ENCODE measurements at places on chromosomes 2 and 18.

- DNase-seq = no peak
Observed at GRCh38 chr18:35905436-35905835, 67.0 kb upstream of the RMP24 start.

- no peak for DNase-seq
Observed at GRCh38 chr2:7264791-7265190, 347.6 kb downstream of the RNF144A start.

DNA sequence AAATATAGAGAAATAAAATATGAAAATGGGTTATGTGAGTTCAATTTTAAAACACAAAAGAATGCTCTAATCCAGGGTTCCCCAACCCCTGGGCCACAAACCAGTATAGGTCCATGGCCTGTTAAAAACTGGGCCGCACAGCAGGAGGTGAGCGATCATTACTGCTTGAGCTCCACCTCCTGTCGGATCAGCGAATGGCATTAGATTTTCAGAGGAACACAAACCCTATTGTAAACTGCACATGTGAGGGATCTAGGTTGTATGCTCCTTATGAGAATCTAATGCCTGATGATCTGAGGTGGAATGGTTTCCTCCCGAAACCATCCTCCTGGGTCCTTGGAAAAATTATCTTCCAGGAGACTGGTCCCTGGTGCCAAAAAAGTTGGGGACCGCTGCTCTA, 34.7 kb downstream of the TTR start:
- DNase-seq = no peak

DNA sequence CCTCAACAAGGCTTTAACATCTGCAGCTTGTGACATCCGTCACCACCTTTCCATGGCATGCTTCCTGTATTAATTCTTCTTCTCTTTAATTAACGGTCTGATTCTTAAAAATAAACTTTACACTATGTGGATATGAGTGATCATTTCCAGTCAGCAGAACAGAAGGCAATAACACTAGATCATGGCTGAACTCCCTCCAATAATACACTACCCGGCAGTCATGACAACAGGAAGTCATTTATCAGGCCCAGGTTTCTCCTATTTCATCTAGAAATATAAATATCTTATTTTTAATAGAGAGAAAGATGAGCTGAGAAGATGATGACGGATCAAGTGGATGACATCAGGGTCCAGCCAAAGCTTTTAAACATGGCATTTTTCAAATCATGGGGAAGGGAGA, 792.2 kb downstream of the SLC4A3 start:
- DNase-seq = no peak

DNA sequence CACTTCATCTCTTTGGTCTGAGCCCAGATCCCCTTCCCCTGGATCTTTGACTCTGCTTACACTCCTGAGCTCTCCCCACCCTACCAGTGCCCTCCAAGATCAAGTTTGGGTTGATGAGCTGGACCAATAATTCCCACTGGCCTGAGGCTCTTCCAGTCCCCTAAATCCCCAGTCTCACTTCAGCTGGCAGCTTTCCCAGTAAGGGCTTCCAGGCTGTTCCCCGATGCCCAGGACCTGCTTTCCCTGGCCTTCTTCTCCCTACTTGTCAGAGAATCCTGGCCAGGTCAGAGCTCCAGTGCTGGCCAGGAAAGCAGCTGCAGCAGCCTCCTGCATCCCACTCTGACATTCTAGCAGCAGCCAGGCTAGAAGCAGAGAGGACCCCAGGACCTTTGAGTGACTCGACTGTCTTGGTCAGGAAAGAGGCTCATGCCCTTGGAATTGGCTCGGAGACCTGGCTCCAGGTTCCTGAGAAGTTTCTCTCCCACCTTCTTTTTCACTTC, 3.5 kb downstream of the WNT6 start:
- DNase-seq = no peak

DNA sequence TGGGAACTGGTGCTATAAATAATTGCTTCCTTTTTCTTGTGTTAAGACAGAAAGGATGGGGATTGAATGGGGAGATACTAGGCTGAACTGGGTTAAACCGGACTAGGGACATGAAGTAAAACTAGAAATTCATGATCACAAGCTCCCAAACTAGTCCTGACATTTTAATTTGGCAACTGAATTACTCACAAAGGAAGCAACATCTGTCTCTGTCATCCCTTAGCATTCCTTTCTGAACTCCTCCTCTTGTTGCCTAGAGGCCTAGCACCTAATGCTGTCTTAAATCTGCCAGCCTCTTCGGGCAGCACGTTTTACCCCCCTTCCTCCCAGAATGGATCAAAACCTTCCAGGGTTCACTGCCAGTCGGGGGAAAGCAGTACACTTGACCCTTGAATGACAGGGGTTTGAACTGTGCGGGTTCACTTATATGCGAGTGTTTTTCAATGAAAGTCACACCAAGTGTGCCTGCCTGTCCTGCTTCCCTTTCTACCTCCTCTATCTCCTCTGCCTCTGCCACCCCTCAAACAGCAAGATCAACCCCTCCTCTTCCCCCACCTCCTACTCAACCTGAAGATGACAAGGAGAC, 8.2 kb downstream of the KCTD1 start:
- peak; percentile 65 for DNase-seq

DNA sequence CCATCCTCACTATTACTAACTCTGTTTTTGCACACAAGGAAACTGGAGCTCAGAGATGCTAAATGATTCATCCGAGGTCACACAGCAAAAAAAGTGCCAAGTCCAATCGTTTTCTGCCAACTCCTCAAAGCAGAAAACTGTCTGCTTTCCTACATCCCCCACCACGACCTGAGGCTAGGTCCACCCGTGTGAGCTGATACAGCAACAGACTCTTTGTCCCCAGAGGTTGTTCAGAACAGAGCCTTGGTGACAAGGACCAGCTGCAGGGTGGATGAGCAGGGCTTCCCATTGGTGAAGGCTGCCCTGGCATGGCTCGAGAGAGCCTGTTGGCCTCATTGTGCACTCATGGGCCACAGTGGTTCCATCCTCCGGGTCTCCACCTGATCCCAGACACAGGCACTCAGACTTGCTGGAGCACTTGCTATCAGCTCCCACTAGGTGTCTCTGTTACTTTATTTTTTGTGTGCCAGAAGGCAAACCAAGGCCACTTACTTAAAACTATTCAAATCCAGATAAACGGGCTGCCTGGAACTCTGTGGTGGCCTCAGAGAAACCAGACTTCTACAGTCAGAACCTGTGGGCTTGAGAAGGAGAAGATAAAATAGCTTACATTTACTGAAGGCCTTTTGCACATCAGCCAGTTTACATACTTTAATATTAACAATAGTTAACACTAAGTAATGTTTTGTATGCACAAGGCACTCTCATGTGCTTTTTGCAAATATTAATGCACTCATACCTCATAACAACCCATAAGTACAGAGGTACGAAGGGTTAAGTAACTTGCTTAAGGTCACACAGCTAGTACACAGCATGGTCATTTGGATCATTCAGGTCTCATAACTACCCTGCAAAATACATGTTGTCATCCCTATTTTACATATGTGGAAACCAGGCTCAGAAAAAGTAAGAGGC, 62.9 kb upstream of the CTIF start:
- peak; percentile 83 for DNase-seq

GRCh38 chr18:45034179-45034578, 353.5 kb downstream of the SETBP1 start:
- no peak for DNase-seq

GRCh38 chr18:41311571-41312547, 643.2 kb upstream of the PIK3C3 start:
- DNase-seq = no peak

DNA sequence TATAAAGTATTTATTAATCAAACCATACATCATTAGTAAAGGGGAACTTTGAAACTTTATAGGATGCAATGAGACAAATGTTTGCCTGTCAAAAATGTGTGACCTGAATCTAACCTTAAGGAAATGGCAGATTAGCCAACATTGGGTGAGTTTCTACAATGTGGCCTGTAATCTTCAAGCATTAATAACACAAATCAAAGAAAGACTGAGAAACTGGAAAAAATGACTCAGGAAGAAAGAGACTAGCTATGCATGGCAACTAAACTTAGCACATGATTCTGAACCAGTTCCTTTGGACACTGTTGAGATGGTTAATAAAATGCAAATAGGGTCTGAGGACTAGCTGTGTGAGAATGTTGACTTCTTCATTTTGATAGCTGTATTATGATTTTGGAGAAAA, 628.6 kb upstream of the ID2 start:
- peak; percentile 19 for DNase-seq

GRCh38 chr2:10550206-10551001, 102.3 kb upstream of the ODC1 start:
- DNase-seq = no peak

- DNase-seq = peak; percentile 94
Observed at GRCh38 chr2:46135958-46136357, 161.2 kb upstream of the EPAS1 start.

- peak; percentile 65 for DNase-seq
Observed at GRCh38 chr18:49228187-49228586, 232.3 kb downstream of the DYM start.

DNA sequence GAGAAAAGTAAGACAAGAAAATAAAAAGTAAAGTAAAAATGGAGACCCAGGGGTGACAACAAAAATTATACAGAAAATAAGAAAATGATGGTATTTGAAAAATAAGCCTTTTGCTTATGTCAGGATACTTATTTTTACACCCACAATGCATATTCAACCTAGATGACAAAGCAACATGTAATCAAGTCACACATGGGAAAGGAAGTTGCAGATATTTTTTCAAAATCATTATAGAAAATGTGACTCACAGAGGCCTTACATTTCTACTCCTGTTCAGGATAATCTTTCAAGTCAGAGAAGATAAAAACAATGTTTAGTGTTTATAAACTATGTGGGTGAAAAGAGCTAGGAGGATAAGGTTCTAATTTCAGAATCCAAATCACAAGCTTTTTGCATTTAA, 275.3 kb upstream of the UBE2E3 start:
- DNase-seq = peak; percentile 33

- peak; percentile 1 for DNase-seq
Observed at GRCh38 chr2:59425247-59425646, 1128.2 kb downstream of the BCL11A start.

GRCh38 chr2:200732866-200733265, 78.8 kb upstream of the BZW1 start:
- DNase-seq = no peak

- peak; percentile 54 for DNase-seq
Observed at GRCh38 chr2:131105950-131106801, 1.0 kb downstream of the PLEKHB2 start.

- DNase-seq = peak; percentile 3
Observed at GRCh38 chr2:206531996-206532543, 88.7 kb downstream of the ADAM23 start.

DNA sequence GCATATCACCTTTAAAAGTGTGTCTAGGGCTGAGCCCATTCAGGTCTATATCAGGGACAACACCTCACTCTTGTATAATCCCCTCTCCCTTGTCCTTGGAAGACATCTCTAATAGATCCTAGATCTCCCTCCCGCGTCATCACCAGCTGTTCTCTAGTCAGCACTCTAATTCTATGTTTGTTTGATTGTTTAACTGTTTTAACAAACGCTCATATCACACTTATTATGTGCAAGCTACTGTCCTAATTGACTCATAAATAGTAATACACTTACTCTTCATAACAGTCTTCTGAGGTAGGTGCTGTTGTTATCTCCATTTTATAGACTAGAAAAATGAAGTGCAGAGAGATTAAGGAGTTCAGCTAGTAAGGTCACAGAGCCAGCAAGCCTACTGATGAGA, 1.6 kb upstream of the ERMN start:
- DNase-seq = no peak

DNA sequence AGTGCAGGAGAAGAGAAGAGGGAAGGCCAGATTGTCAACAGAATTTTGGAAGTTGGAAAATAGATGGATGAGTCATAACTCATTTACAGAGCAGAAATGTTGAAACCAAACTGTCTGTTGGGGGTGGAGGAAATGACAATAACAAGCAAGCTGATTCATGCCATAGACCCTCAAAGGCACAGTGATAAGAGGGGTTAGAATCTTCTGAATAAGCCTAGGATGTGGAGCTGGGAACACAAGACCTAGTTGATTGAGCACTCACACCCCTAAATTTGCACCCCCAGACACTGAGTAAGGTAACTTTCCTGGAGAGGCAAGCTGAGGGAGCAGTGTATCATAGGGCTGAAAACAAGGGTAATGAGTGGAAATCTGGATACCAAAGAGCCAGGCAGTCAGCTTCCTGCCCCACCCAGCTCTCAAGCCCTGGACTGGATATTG, 141.4 kb downstream of the SCG2 start:
- peak; percentile 86 for DNase-seq

- DNase-seq = no peak
Observed at GRCh38 chr2:226198956-226199355, 600.7 kb downstream of the IRS1 start.

DNA sequence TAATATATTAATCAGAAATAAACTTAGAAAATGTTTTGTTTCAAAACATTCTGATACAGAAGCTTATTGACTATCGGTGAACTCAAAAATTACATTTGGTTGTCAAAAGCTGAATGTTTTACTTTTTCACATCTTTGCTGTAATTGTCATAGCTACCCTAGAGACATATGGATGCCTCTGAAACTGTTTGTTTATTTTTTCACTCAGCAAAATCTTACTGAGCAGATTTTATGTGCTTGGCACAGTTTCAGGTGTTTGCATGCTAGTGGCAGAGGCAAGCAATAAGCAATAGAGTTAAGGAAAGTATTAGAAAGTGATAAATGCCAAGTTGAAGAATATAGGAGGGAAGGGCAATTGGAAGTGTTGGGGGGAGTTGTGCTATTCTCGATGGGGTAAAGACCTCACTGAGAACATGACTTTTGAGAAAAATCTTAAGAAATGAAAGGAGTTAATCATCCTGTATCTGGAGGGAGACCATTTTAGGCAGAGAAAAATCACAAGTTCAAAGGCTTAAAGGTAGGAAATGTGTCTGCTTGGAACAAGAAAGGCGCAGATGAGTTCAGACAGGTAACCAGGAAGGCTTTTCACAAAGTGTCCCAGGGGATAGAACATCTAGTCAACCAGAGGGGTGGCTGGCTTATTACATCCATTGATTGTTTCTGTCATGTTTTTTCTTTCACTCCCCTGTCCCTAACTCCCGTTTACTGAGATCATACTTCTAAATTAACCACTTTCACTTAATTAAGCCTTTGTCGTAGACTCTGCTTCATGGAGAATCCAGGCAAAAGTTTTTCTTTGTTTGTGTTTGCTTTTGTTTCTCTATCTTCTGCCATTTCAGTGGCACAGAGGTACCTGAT, 27.2 kb upstream of the COBLL1 start:
- DNase-seq = no peak

DNA sequence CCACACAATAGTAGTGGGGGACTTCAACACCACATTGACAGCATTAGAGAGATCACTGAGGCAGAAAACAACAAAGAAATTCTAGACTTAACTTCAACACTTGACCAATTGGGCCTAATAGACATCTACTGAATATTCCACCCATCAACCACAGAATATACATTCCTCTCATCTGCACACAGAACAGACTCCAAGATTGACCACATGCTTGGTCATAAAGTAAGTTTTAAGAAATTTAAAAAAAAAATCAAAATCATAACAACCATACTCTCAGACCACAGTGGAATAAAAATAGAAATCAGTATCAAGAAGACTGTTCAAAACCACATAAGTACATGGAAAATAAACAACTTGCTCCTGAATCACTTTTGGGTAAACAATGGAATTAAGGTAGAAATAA, 9.0 kb upstream of the FLACC1 start:
- peak; percentile 14 for DNase-seq

Data from amniotic epithelial cell (primary cell).